ENCODE measurements at places on chromosomes 7 and 10.

DNA sequence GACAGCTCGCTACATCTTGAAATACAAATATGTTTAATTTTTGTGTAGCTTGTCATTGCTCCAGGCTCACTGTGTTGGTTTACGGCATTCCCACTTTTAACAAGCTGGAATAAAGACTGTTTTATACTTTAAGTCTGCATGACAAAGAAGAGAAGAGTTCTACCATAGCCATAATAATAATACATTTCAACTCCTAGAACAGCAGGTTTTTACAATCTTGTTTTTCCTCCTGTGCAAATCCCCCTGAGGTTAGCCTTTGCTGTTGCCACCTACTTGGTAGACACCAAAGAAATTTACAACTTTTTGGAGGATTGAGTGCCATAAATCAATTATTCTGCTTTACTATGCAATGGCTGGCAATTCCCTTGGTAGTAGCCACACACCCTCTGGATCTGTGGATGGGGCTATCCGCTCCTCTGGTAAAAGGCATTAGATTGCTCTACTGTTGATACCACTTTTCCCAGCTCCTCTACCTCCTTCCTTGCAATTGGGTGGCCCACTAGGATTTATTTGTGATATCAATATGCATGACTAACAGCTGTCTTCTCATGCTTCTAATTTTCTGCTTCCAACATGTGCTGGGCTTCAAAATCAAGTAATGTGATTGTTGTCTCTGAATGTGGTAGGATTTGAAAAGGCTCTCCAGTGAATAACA, 60.2 kb downstream of the SFMBT2 start:
- no peak for DNase-seq

DNA sequence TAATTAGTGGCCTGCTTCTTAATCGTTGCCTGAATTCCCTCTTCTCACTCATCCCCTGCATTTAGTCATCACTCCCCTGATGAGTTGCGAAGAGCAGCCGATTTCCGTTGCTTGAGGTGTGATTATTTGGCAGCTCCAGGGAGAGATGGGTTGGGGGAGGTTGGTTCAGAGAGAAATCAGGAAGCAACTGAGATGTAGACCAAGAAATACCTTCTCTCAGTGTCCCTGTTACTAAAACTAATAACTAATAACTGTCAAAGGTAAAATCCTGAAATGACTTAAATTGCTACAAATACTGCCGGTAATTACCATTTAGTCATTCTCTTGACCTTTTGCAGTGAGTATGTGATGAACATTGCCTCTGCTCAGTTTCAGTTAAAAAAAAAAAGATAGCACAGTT, 76.9 kb downstream of the ELMO1 start:
- DNase-seq, result no peak

DNA sequence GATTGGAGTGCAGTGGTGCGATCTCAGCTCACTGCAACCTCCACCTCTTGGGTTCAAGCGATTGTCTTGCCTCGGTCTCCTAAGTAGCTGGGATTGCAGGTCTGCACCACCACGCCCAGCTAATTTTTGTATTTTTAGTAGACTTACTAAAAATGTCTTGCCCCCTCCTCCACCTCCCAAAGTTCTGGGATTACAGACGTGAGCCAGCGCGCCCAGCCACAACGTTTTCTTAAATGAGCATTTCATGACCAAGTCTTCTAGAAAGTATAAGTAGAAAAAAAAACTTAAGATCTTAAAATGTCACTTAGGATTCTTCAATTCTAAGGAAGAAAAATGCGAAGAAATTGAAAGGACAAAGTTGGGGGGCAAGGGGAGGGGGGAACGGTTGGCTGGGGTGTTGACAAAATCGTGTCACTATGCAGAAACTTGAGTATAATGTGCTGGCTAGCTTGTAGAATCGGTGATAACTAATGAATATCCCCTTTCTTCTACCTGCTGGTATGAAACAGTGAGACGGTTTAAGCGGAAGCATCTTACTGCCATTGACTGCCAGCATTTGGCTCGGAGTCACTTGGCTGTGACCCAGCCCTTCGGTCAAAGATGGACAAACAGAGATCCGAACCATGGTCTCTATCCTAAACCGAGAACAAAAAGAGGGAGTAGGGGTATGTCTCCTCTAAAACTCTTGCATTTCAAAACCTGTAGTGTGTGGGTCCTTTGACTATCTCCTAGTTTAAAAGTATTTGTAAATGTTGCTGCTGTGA, 12.7 kb downstream of the FBH1 start:
- DNase-seq, result no peak

DNA sequence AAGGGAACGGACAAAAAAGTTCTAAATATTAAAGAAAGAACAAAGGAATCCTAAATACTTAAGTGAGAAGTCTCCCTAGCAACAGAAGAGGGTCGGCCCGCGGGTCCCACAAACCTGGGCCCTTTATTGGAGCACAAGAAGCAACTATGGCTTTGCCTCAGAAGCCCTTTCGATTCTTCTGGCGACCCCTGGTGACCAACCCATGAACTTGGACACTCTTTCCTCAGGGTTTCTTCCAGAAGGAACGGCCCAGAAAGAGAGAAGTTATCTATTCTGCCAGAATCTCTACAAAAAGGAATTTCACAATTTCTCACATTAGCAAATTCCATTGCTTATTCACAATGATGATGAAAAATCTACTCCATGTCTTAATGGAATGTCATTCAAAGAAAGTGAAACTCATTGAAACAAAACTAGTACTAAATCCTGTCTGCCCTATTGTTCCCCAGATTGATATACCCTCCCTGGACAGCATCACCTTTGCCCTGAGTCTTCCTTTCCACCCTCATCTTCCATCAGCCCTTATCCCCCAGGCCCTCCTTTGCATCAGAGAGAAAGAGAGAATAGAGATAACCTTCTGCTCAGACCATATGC, 43.7 kb downstream of the CPVL start:
- peak; percentile 66 for DNase-seq

- no peak for DNase-seq
Observed at GRCh38 chr10:124436191-124436638, 13.6 kb downstream of the NKX1-2 start.

DNA sequence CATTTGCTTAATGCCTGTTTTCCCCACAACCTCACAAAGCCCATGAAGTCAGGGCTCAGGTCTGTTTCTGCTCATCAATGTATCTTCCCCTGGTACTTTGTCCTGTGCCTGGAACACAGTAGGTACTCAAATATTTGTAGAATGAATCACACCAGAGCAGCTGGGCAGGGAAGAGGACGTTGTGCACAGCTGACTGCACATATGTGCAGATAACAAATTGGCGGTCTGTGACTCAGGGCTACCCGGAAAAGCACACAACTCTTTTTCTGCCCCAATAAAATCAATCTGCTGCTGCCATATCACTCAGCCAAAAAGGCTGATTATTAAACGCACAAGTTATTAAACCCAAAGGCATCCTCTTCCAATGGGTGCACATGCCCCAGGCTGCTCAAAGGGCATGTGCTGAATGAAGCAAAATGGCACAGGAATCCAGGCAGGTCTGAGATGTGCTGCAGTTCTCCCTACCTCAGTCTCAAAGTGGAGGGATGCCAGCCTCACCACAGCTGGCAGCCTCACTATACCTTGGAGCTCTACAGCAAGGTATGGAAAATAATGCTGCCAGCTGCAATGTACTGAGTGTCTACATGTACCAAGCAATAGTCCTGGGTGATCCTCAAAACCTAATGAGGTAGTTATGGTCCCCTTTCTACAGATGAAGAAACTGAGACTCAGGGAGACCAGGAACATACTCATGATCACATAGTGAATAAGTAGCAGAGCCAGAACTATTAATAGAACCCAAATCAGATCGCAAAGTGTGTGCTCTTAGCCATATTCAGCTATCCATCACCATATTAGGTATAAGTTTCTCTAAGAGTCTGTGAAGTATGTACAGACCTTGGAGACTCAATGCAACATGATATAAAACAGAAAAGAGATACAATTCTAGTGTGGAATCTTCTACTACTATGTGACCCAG, 43.4 kb downstream of the SORBS1 start:
- peak; percentile 75 for DNase-seq

- no peak for DNase-seq
Observed at GRCh38 chr10:15387021-15387420, 15.9 kb upstream of the FAM171A1 start.

Measured in small intestine (tissue), 16 donors.